ENCODE measurements at places on chromosomes 13 and 19.
A peak's percentile ranks its signal among the peaks of the same experiment; 100 is the strongest.

- no peak for DNase-seq
Observed at GRCh38 chr19:3118232-3119070, 17.4 kb upstream of the GNA15 start.

DNA sequence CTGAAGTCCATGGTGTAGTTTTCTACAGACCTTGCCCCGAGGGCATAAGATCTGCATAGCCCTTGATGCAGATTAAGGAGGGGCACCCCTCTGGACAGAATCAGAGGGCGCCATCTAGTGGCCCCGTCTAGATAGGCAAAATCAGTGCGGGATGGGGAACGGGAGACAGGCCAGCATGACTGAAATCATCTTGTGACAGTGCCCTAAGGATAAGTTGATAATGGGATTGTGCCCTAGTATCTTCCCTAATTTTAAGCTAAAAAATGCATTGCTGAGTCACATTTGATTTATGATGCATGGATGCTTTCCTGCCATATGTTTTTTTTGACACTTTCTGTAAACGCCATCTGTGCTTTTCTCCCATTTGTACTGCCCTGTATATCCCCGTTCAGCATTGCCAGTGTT, 19.0 kb upstream of the GPI start:
- DNase-seq, result peak; percentile 81

DNA sequence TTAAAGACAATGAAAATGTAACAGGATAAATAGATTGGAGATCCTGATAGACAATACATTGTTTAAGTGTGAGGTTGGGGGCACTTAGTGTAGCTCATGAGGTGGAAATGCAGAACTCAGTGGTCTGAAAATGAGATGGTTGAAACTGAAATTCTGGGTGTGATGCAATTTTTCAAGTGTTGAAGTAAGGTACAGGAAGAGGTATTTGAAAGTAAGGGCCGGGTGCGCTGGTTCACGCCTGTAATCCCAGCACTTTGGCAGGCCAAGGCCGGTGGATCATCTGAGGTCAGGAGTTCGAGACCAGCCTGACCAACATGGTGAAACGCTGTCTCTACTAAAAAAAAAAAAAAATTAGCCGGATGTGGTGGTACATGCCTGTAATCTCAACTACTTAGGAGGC, 113.0 kb downstream of the UFM1 start:
- no peak for DNase-seq

DNA sequence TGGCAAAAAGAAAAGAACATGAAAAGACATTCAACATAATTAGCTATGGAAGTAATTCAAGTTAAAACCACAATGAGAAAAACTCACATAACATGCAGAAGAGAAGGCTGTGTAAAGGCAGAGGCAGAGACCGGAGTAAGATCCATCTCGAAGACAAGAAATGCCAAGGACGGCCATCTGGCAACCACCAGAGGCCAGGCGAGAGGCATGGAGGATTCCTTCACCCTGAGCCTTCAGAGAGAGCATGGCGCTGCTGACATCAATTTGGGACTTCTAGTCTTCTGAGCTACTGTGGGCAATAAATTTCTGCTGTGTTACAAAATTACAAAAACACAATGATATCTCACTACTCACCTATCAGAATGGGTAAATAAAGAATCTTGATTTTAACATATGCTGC, 381.0 kb downstream of the TSHZ3 start:
- no peak for DNase-seq

GRCh38 chr13:83895994-83896580, 13.8 kb upstream of the SLITRK1 start:
- DNase-seq, result no peak

DNA sequence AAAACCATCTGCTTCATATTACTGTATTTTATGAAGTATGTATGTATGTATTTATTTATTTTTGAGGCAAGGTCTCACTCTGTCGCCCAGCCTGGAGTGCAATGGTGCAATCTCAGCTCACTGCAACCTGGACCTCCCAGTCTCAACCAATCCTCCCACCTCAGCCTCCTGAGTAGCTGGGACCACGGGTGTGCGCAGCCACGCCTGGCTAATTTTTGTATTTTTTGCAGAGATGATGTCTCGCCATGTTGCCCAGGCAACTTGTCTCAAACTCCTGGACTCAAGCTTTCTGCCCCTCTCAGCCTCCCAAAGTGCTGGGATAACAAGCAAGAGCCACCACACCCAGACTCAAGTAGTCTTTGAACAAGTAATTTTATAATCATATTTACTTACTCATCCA, 5.5 kb downstream of the KATNAL1 start:
- DNase-seq, result no peak

DNA sequence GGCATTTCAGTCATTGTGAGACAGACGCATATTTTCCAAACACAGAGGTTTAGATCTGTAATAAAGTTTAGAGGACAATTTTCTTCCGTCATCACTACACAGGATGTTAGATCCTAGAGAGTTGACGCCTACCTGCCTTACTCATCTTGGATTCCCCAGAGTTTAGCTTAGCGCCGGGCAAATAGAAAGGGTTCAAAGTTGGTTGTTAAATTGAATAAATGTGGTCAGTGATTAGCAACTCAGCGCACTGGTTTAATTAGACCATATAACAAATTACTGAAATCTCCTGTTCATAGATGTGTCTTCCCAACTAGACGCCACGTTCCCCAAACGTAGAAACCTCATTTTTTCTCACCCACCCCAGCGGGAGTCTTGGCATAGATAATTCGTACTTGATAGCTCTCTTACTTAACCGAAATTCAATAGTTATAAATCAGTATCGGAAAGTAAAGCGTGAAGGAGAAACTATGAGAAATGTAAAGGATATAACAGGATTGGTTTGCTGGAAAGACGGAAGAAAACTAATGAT, 726 bp upstream of the UFM1 start:
- no peak for DNase-seq

DNA sequence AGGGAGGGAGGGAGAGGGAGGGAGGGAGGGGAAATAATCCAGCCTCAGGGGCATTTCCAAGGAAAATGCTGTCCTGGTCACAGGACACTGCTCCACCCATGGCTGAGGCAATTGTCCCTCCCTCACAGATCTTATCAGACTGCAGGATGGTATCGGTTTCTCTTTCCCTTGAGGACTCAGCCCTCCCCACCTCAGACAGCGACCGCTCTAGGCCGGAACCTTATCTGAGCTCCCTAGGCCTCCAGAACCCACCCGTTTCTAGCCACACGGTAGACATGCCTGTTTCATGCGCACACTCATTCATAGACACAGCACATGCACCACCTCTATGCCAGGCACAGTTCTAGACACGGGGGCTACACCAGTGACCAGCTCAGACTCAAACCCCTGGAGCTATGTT, 10.0 kb upstream of the IZUMO2 start:
- no peak for DNase-seq

GRCh38 chr13:39401756-39402155, 201.2 kb downstream of the LHFPL6 start:
- no peak for DNase-seq

DNA sequence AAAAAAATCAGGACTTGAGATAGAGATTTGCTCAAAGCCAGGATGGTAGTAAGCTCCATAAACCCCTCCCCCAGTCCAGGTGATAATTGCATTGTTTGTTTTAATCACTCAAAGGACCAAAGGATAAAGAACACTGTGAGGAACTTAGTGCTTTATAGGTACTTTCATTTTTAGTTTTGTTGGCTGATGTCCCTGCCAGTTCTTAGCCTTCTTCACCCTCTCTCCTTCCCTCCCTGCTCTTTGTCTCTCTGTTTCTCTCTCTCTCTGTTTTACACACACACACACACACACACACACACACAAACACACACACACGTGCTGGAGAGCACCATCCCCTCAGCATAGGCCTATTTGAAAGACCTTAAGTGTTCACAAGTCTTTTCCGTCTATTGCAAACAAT, 5.2 kb downstream of the FRY start:
- no peak for DNase-seq

DNA sequence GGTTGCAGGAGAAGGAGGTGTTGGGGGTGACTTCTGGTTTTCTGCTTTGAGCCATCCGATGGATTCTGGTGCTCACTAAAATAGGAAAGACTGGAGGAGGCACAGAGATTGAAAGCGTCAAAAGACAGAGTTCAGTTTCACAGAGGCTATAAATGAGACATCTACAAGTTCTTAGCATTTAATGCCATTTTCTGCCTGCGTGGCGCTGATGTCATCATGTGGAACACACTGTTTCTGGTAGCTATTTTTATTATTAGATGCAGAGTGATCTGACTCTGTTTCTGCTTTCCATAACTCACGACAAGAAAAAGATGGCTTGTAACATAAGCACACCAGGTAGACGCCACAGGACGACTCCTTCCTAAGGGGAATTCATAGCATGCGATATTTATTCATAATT, 3.3 kb upstream of the SLC39A3 start:
- no peak for DNase-seq

- no peak for DNase-seq
Observed at GRCh38 chr19:10364644-10365043, 15.7 kb downstream of the TYK2 start.

- no peak for DNase-seq
Observed at GRCh38 chr13:65679240-65679639, 1550.9 kb downstream of the PCDH9 start.

GRCh38 chr19:49136771-49137171, 17.4 kb downstream of the PPFIA3 start:
- no peak for DNase-seq

DNA sequence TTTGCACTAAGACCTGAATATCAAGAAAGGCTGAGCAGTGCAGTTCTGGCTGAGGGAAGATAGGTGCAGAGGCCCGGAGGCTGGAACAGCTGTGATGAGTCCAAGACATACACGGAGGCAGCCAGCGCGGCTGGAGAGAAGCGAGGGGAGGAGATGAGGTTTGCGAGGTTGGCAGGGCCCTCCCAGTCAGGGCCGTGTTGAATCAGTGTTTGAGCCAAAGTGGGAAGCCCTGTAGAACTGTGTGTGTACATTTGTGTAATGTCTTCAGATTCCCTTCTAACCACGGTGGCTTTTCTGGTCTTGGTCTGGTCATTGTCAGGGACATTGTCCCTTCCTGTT, 34.9 kb downstream of the PAK4 start:
- DNase-seq, result no peak

DNA sequence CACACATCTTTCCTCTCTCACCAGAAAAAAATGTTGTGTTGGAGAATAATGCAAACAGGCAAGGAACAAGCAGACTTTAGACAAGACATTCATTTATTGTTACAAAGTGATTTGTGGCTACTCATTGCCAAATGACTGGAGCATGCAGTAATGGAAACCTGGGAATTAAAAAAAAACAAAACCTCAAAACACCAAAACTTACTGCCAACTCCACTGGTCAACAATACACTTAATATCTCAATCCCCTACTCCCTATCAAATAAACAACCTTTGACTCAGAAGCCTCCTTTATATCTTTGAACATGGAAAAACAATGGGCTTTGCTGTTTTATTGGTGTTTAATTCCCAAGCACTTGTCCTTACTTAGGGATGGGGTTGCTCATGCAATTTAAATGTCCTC, 112.8 kb downstream of the POSTN start:
- DNase-seq, result no peak

- no peak for DNase-seq
Observed at GRCh38 chr13:57624565-57625435, 6.7 kb upstream of the PCDH17 start.

DNA sequence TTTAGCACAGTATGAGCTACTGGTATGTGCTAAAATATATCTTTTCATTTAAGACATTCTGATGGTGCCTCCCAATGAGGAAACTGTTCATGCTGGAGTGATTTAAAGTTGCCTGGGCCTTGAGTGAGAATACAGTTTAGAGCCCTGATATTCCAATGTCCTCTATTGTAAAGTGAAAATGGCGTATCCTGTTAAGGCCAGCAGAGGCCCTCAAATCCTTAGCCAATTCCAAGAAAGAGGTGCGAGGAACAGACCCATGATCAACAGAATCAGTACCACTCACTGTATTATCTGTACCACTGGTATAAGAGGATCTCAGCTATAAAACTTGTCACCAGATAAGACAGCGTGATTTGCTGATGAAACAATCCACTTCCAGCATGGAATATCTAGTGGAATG, 273.1 kb upstream of the SLITRK5 start:
- DNase-seq, result no peak

- DNase-seq, result no peak
Observed at GRCh38 chr19:10551698-10552301, 8.1 kb downstream of the ATG4D start.

- no peak for DNase-seq
Observed at GRCh38 chr13:93953841-93954240, 525.6 kb downstream of the DCT start.

DNA sequence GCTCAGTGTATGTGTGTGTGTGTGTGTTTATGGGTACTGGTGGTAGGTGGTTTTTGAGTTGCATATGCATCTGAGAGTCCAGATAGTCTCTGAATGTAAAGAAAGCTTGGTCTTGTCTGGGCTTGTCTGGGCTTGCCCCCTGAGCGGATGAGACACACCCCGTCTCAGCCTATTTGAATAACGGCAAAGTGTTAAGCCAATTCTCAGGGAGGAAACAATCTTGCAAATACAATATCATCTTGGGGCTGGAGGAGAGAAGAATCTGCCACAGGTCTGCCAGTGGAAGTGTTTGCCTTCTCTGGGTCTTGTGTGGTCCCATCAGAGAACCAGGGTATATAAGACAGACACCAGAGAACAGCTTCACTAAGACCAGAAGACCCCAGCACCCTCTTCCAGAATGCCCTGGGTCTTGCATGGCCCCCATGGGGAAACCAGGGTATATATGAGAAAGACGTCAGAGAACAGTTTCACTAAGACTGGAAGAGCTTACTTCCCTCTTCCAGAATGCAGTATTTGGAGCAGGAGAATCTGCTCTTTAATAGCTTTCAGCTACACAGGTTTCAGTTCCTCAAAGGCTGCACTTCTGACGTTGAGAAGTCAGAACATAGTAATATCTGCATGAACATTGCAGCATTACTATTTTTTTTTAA, 13.3 kb downstream of the CD70 start:
- no peak for DNase-seq

DNA sequence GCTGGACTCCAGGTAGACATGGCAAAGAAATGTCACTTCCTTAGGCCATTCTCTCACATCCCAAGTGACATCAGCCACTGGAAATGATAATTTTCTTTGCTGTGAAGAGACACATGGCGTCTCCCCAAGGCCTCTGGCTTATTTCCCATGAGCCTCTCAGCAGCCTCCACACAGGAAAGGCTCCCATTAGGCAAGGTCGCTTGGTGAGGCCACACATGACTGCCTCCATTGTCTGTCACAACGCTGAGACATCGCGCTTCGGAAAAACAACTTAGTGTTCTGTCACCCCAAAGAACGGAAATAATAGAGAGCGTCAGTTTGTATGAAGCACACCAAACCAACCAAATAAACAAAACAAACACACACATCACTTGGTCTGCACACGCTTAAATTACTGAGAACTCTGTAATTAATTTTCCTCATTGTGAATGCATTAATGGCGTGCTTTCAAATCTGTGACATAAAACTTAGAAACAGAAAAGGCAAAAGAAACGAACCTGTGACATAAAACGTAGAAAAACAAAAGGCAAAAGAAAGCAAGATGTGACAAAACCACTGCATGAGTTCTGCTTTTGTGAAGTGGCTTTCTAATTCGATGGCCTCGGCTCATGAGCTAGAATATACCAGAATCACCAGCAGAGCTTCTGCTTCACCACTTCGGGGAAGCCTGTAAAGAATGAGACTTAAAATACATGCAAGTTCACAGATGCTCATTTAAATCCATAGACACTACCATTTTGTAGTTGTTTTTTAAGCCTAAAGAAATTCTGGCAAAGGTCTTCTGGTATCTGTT, 404.2 kb upstream of the SGCG start:
- no peak for DNase-seq

GRCh38 chr19:30791088-30791487, 418.9 kb downstream of the ZNF536 start:
- DNase-seq, result no peak

GRCh38 chr13:19181621-19182485, at the start of gene TUBA3C:
Gene TUBA3C, minus strand, starts transcription at chr13:19181824. Its CDS starts 77 bp downstream, at chr13:19181747.
- DNase-seq, result no peak
